ENCODE measurements at places on chromosomes 16 and 17.

DNA sequence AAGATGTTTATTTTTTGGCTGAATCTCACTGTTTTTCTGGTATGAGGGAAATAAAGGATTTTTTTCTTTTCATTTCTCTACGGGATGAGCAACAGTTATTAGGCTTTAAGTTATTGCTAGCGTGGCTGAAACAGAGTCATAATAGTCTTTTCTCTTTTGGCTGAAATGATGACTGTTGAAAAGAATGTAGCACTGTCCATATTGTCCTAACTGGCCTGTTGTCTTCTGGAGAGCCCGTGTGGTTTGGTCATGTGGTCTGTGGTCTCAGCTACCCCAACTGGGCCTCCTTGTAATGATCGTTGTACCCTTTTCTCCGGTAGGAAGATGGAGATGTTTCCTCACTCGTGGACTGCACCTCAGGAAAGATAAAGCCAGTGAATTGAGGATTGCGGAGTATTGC lies 36.6 kb downstream of the EPN2 start:
- no peak for DNase-seq

- no peak for DNase-seq
Measured at GRCh38 chr16:64236316-64236715, 885.5 kb downstream of the CDH11 start.

DNA sequence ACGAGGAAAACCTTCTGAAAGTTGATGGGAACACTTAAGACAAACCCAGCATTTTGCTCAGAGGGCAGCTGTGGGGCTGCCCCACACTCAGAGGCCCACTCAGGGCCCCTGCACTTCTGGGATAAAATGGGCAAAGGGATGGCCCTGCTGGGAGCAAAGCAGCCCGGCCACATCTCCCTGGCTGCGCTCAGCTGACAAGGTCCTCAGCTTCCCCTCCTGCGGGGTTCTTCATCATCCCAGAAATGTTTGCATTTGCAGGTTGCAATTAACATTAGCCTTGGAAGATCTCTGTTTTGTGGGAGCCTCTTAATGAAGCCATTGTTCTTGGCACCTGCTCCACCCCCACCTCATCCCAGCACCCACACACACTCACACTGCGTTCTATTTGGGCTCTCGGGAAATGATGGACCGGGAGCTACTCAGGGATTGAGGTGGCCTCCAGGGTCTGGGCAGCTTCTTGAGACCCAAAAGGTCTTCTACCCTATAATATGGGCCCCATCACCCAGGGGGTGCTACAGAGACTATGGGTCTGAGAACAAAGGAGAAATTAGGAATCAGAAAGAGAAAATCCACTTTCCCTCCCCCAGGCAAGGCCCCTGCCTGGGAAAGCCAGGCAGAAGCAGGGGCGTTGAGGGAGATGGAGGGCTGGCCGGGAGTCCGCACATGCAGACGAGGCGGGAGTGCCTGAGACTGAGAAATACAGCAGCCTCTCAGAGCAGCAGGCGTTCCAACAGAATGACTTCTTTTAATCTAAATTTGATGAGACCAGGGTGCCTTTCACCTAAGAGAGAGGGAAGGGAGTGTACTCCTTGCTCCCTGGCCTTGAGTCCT lies 53.7 kb upstream of the RPL38 start:
- no peak for DNase-seq

GRCh38 chr16:82848013-82848412 lies 221.2 kb downstream of the CDH13 start:
- DNase-seq = no peak

DNA sequence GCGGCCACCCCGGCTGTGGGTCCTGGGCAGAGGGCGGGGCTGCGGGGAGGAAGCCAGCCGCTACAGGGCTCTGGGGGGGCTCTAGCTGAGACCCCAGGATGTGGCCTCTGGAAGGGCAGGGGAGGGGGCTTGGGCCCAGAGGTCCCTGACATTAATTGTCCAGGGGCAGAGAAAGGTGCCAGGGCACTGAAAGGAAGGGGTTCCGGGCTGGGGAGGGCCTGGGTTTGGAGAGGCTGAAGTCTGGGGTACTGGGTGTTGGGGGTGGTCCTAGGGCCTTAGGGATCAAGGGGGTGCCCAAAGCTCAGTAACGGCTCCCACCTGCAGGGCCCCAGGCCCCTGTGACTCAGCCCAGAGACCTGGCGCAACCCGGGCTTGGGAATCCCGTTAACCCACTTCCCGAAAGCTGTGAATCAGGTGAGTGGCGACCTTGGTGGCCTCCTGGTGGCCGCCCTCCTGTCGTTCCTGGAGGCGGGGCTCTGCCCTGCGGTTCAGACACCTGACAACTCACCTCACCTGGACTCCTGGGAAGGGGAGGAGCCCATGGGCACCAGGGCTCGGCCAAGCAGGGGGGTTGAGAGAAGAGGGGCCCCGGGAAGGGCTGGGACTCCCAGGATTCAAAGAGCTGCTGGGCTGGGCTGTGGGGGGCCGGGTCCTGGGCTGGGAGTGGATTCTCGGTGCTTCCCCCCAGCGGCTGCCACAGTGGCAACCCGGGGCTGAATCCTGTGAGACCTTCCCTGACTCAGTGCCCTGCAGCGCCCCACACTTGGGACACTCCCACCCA lies 465 bp upstream of the PRSS22 start:
- no peak for DNase-seq

All from NCI-H187 treated with DMSO at 0.1 percent for 48 hours (cell line).